ENCODE measurements at places on chromosomes 11 and 22.
A peak's percentile ranks its signal among the peaks of the same experiment; 100 is the strongest.

- no peak for DNase-seq
Measured at GRCh38 chr11:131642756-131643531, 272.5 kb downstream of the NTM start.

DNA sequence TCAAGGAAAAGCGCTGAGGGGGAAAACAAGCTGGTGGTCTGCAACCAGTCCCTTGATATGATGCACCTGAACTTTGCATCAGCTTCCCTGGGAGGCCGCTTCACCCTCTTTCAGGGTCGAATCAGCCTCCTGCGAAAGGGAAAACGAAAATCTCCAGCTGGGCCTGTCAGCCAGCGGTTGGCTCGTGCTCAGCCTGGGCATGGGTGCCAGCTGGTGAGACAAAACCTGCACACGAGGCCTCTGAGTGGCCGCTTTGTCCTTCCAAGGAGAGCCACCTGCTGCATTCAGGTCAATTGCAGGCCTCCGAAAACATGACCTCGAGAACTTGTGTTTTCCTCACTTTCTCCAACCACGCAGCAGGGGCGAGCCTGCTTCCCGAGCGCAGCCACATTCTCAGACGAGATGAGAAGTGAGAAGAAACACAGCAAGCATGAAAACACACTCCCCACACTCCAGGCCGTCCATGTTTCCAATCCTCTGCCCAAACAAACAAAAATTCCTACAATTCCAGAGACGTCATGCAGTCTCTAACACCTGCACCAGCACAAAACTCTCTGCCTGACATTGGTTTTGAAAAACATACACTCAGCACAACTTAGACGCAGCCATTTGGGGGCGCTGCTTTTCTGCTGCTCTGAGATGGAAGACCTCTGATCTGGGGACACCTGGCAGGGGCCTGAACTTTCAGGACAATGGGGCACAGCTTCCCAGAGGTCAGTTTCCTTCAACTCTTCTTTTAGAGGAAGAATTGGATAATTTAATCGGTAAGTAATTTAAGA, 77.1 kb downstream of the DHCR7 start:
- no peak for DNase-seq

DNA sequence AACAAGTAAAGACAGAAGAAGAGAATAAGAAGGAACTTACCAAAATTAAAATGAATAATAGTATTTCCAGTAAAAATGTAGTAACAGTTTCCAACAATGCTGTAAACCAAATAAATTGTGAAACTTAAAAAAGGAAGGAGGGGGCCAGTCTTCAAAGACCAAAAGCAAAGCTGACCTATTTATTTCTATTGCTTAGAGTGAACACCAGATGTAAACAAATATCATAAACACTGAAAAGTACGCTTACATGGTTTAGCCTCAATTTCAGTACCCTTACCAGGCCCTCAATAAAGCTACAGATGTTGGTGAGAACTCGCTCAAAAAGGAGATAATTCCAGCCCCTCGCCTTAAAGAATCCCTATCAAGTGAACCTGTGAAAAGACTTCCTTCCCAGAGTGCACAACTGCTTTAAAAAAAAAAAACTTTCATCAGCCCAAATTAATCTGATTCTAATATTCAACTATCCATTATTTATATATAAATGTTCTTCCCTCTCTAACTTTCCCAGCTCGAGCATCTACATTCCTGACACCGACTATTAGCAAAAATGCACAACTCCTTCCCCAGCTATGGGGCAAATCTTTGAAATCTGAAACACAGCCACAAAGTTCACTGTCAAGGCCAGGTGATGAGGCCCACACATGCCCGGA, 2.4 kb downstream of the PHF21A start:
- DNase-seq, result no peak

DNA sequence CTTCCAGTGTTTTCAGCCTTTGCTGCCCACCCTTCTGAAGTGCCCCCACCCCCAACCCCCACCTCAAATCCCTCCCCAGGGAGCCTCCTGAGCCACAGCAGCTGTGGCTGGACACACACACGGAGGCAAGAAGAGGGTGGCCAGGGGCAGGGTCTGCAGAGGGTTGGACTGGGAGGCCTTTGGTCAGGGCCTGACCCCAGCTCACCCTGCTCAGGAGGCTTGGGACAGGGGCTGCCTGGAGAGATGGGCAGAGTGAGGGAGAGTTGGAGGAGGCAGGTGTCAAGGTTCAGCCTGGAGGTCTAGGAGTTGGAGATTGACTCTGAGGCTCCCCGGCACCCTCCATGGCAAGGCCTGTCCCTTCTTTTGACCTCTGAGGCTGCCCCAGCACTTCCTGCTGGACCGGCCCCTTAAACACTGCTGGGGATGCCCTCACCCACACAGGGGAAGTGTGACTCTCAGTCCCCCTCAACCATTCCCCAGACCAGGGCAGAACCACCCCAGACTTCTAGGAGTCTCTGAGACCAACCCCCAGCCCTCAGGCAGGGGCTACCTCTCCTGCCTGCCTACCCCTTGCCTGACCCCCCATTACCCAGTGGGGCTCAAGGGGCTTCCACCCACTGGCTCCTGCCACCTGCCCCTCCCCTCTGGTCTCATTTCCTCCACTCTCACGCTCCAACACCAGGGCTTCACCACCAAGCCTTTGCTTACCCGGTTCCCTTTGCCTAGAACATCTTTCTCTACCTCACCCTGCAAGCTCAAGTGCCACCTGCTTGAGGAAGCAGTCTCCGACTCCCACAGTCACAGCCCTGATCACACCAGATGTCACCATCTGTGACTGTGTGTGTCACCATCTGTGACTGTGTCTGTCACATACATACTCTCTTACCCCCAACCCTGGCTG, 8.6 kb downstream of the ARAP1 start:
- no peak for DNase-seq

- peak; percentile 9 for DNase-seq
Measured at GRCh38 chr11:82003671-82004515, 729.8 kb downstream of the FAM181B start.

DNA sequence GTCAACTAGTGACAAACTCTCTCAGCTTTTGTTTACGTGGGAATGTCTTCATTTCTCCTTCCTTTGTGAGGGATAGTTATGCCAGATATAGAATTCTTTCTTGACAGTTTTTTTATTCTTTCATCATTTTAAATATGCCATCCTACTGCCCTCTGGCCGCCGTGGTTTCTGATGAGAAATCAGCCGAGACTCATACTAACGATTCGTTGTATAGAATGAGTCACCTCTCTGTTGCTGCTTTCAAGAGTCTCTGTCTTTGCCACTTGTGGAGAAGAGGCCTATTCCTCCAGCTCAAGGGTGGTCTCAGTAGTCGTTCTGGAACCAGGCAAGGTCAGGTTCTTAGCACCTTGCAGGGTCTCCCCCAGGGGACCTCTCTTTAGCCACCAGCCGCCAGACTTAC, 8.0 kb downstream of the MYO7A start:
- DNase-seq, result no peak

- DNase-seq, result no peak
Measured at GRCh38 chr11:127493330-127494022, 492.9 kb upstream of the KIRREL3 start.

DNA sequence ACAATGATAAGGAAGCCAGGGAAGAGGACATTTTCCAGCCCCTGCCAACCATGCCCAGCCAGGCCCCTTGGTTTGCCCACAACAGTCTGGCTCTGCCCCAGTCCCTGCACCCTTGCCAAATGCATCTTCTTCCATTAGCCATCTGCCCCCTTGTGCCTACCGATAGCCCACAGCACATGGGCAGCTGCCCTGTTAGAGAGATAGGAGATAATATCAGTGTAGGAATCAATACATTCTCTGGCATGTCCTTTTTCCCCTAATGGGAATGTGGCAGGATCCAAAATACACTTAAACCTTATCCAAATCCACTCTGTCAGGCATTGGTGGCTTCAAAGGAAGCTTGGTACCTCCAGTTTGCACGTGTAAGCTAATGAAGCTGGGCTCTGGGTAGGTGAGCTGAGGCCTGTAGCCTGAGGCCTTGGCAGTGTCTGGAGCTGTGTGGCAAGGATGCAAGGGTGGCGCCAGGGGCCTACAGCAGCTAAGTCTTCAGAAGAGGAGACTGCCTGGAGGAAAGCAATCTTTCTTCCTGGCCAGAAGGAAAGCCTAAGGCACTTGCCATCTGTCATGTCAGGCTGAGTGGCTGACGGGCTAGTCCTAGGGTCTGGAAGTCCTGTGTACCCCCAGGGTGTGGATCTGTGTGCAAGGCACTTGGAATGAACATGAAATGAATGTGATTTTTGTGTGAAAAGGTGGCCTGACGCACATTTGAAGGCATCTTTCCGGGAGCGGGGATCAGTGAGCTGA, 164.2 kb upstream of the TBCEL start:
- DNase-seq, result no peak

DNA sequence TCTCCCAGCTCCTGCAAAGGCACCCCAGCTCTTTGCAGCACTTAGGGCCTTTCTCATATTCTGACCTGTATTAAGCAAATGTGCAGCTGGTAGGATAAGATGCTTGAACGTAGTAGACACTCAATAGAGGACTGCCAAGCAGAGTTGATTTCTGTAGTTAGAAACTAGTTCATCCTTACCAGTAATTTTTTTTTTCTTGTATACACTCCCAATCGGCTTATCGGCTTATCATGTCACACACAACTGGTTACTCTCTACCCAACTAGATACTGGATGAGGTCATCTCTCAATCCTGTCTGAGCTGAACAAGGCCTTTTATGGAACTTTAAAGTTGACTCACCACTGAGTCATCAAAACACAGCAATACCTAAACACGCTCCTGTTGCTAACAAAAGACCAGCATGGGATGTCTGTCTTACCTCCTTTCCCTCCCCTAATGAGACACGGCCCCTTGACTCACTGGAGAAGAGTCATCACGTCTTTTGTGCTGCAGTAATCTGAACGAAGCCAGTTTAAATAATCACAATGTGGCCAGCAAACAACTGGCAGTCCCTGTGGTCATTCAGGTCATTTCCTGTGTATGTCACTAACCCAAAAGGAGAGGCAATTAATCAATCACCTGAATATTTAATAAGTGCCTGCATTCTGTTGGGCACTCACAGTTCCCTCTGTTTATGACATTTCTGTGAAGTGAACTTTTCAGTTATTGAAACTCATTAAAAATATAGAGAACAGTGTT, 7.5 kb upstream of the WEE1 start:
- no peak for DNase-seq

DNA sequence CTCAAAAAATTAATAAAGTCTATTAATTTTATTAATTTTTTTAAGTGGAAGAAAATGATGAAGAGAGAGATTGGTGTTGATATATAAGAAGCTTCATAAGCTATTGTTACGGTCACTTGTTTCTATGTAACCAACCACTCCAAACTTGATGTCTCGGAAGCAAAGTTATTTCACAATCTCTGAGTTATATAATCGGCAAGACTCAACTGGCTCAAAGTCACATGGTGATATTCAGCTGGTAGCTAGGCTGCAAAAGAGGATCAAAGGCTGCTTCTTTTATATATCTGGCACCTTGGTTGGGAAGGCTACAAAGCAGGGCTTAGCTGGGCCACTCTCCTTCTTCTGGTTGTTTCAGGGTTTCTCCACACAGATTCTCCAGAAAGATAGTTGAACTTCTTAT, 245.1 kb upstream of the ARHGAP42 start:
- DNase-seq, result no peak

DNA sequence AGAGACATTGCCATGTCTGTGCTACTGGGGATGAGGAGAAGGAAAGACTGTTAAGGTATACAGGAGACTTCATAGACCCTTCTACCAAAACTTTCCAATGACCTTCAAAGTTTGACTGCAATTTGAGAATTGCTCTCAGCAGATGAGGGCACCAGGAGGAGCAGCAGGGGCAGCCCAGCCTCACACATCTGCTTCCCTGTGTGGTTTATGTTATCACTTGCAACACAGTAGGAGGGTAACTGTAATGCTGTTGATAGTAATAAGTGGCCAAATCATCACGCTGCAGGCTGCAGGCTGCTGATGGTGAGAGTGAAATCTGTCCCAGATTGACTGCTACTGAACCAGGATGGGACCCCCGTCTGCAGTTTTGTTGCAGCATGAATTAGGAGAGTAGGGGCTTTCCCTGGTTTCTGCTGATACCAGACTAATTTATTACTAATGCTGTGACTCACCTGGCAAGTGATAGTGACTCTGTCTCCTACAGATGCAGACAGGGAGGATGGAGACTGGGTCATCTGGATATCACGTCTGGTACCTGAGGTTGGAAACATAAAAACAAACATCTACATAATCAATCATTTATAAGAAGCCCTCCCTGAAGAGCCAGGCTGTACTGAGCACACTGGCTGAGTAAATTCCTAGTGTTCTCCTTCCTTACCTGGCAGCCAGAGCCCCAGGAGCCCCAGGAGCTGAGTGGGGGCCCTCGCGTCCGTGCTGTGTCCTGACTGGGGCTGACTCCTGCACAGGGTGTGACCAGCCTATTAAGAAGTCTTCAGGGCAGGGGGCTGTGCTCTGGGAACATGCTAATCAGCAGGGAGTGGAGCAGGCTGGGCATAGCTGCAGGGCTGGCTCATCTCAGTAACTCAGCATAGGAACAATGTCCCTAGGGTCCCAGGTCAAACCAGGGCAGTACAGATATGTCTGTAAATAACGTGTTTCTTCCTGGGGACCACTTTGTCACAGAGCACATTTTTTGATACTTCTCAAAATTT, 74.4 kb downstream of the GAB4 start:
- DNase-seq, result no peak

DNA sequence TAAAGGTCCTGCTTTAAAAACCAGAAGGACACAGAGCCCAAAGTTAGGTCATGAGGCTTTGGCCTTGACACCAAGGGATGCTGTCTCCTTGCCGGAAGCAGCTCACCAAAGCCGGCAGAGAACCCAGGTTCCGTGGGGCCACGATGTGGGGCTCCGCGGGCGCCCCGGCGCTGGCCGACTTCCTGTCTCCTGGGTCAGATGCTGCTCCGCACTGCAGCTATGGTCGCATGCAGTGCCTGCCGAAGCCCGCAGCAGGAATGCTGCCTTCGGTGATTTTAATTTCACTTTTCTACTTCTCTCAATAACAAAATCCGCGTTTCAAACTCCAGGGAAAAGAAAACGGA, 454 bp upstream of the OTUB1 start:
- DNase-seq, result peak; percentile 63

DNA sequence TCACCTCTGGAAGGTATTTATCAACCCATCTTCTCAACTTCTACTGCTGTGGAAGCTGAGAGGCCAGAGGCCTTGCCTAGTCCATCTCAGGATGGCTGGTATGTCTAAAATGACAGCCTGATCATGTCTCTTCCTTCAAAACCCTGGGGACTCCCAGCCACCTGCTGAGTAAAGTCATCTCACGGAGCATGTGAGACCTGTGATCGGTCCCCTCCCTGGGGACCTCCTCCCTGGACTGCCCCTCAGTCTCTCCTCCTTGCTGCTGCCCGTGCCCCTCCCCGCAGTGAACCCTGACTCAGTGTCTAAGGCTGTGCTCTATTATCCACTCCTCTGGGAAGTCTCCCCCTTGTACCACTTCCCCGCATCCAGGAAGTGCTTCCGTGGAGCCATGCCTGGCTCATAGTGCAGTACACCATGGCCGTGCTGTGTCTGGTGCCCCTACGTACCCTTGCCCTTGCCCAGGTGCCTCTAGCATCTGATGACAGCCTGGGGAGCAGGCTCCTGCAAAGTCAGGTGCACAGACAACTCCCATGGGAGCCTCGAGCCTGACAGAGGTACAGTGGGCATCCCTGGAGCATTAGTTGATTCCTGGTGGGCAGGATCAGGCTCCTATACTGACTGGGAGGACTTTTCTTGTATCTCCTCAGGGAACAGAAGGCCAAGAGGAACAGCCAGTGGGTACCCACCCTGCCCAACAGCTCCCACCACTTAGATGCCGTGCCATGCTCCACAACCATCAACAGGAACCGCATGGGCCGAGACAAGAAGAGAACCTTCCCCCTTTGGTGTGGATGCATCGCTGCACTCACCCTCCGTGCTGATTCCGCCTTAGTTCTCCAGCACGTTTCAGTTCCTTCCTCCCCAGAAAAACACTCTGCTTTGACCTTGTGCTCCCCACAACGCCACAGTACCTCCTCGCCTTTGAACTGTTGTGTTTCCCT, 13.8 kb downstream of the SMARCB1 start:
- no peak for DNase-seq
